ENCODE measurements at places on chromosomes 5 and 9. TPM values are rescaled to one million over a fixed set of nuclear protein-coding genes. Genes with fewer than 3 reads are reported as not detected.
A peak's percentile ranks its signal among the peaks of the same experiment; 100 is the strongest.

Gene DPYSL3
- 19.5 TPM for total RNA-seq

Gene BAAT
- not detected for total RNA-seq

Gene ARL10
- total RNA-seq, result 4.4 TPM

Gene GDF9
- total RNA-seq, result 0.30 TPM

Gene ANAPC2
- total RNA-seq, result 38.2 TPM

Gene MPDZ
- total RNA-seq, result 68.4 TPM

Gene MEIKIN
- not detected for total RNA-seq

Gene SLC36A3
- total RNA-seq, result not detected

Gene ZNF462
- 23.0 TPM for total RNA-seq

Gene CDH9
- total RNA-seq, result not detected

Gene MED10
- 29.2 TPM for total RNA-seq

Gene PPP6C
- 35.9 TPM for total RNA-seq

Gene NDFIP1
- 54.3 TPM for total RNA-seq

Gene LTC4S
- 7.1 TPM for total RNA-seq

Gene PCDHB3
- 0.99 TPM for total RNA-seq

Gene ACER2
- total RNA-seq, result 3.4 TPM

Gene WNT8A
- not detected for total RNA-seq

Gene ABO
- 1.7 TPM for total RNA-seq

DNA sequence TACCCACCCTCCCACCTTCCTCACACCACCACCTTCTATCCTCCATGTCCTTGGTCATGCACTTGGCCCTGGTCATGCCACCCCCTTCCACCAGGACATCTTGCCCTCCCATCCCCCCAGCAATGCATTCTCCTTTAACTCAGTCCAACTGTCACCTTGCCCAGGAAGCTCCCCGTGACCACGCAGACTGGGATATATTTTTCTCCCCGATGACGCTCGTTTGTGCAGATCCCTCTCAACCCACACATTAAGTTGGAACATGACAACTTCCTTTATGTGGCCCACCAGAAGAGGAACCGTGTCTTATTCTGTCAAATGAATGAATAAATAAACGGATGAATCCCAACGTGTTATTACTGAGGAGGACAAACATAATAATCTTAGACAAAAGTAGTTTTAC lies 82.8 kb upstream of the TAS2R1 start:
- DNase-seq, result no peak

GRCh38 chr5:65394087-65394486 lies 87.6 kb downstream of the ADAMTS6 start:
- peak; percentile 51 for DNase-seq

- no peak for DNase-seq
Measured at GRCh38 chr5:109939116-109939682, 249.5 kb downstream of the MAN2A1 start.

DNA sequence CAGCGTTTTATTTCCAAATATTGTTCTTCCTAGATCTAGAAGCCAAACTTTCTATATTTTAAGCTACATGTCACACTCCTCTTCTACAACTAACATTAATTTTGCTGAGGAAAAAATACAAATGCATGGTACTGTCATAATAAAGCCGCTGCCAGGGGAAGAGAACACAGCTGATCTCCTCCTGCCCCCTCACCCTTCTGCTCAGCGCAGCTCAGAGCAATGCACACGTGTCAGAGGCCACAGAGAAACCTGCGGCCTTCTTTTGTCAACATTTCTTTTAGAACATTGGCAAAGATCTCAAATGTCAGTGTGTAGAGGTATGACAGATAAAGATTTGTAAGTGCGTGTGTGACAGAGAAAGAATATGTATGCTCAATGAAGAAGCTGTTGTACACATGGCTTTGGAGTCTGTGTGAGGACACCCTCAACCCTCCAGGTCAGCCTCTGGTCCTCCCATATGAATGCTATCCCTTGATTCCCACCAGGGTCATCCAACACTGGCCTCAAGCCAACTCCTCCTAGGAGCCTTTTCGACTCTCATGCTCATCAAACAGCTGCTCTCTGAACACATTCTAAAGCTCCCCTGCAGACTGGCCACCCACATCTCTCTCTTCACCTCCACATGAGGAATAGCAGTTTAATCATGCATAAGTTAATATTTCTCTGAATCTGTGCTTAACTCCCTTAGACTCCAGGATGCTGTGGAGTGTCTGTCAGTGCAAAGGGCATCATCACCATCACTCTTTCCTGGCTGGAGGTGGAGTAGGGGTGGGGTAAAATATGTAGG lies 40.9 kb downstream of the TAS2R1 start:
- DNase-seq, result no peak

DNA sequence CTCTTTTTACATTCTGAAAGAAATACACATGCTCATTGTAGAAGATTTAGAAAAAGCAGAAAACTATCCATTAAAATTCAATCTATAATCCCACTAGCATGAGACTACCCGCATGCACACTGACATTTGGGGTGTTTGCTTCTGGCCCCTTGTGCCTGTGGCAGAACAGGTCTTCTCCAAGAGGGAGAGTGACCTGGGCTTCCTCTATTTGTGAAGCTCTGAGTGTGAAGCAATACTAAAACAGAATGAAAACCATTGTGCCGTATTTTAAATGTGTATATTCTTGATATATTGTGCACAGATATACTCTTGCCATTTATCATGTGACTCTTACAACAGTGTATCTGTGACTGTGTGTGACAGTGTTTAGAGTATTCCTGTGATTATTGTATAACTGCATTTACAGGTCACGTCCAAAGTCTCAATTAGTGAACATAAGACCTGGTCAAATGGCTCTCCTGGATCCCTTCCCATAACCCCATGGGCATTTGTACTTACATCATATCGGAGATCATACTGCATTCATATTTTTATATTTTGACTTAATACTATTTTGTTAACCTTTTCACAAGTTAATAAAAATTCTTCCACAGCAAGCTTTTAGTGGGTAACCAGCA lies 14.7 kb upstream of the CPEB4 start:
- no peak for DNase-seq

GRCh38 chr5:156000115-156000514 lies 326.8 kb upstream of the SGCD start:
- DNase-seq, result no peak

DNA sequence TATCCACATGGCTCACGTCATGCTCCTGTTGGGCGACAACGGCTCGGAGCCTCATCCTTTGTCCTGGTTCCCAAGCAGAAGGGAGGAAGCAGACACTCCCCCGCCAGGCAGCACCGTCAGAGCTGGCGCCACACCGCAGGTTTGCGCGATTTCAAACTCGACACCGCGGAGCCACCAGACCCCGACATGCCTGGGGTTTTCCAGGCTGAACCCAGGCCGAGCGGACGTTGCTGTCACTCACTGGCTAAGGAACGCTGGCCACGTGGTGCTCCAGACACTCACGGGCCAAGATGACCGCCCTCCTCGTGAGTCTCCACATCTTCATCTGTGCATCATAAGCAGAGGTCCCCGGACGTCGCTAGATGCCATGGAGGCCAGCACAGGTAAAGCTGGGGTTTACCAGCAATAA lies 9.0 kb downstream of the TERT start:
- no peak for DNase-seq

- DNase-seq, result peak; percentile 3
Measured at GRCh38 chr5:150397146-150397781, 15.4 kb downstream of the CD74 start.

DNA sequence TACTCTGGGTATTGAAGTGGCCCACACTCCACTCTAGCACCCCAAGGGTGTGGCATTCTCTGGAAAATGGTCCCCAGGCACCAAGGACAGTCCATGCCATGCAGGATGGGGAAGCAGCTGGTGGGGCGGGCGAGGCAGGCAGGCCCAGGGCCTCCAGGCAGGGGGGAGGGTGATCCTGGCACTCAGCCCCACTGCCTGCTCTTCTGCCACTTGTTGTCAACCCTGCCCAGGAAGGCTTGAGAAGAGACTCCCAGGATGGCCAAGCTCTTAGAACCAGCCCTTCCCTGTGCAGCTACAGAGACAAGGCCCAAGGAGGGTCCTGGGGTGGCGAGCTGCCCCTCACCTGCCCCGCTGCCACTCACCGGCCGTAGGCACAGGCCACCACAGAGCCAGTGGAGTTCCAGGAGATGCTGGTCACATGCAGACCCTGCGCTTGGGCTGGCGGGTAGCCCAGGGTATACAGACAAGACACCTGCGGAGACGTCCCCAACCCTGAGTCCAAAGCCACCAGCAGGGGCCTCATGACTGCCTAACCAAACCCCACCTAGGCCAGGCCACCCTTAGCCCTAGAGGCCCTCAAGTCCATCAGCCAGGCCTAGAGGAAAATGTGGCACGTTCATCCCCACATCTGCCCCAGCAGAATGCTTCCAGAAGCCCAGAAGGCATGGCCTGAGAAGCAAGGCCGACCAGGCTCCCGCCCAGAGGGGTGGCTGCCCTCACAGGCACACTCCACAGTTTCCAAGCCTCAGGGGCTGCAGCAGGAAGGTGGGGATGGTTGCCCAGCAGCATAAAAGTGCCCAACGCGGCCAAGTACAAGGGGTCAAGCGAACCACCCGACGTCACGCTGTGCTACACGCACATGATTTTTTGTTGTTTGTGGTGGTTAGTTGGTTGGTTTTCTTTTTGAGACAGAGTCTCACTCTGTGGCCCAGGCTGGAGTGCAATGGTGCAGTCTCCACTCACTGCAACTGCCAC lies 19.8 kb downstream of the DYNC2I2 start:
- peak; percentile 43 for DNase-seq

DNA sequence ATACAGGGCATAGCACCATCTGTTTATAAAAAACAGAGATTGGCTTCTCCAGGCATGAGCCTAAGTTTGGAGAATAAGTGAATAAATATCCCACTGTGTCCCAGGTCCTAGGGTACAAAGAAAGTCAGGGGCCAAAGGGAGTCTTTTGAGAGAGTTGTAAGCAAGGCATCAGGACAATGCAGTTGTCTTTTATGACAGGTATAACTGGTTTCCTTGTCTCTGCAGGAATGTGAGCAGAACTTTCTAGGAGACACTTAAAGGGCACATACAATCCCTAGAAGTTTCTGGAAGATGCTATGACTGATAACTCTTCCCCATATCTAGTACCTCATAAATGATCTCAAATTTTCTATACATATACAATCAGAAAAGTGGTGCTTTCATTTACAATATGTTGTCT lies 245.6 kb upstream of the RGMB start:
- no peak for DNase-seq

DNA sequence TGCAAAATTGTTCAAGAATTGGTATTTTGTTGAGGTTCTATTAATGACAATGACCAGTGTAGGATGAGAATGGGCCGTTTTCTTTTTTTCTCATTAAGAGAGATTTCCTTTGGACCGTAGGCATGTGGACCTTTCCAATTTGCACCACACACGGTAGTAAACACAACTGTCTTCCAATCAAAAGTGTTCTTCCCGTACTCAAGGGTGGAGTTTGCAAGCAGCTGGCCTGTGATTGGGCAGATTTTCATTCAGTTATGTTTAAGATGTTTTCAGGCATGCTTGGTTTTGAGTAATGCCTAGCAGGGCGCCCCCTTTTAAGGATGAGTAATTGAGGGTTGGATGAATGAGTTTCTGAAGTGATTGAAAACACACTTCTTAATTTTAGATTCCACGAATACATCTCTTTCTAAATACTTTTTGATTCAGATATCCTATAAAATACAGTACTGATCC lies 2.5 kb downstream of the KDM3B start:
- no peak for DNase-seq

- DNase-seq, result no peak
Measured at GRCh38 chr5:16976625-16977008, 40.5 kb upstream of the MYO10 start.

DNA sequence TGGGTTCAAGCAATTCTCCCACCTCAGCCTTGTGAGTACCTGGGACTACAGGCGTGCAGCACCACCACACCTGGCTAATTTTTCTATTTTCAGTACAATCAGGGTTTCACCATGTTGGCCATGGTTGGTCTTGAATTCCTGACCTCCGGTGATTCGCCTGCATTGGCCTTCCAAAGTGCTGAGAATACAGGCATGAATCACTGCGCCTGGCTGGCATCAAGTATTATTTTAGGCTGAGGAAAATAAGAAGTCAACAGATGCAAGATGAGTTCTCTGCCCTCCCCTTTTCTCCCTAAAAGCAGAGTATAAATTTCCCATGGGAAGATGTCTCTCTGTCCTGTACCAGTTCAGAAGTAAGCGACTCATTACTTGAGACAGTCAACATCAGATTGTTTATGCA lies 71.5 kb downstream of the ELAVL2 start:
- no peak for DNase-seq

DNA sequence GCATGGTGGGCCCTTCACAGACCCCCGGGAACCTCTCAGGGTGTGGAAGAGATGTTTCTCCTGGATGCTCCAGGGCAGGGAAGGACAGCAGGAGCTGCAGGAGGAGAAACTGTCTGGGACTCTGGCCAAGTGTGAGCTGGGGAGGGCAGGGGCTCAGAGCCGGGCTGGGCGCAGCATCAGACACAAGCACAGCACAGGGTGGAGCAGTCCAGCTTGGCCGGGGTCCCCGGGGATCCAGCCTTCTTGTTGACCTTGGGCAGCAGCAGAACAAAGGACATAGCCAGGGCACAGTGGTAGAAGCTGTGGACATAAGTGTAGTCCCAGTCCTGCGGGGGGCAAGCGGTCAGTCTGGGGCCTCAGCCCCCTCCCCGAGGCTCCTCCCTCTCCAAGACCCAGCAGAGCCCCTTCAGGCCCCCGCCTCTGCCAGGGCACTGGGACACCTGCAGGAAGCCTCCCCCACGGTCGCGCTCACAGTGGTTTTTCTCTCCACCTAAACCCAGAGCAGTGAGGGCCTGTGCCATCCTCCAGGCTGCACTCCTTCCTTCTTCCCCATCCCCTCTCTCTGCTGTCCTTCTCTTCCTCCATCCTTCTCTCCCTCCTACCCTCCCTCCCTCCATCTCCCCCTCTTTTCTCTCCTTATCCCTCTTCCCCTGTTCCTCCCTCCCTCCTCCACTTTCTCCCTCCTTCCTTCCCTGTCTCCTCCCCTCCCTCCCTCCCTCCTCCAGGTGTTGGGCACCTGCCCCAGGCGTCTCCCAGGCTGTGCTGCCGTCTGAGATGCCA lies 10.1 kb downstream of the MYMK start:
- peak; percentile 87 for DNase-seq

DNA sequence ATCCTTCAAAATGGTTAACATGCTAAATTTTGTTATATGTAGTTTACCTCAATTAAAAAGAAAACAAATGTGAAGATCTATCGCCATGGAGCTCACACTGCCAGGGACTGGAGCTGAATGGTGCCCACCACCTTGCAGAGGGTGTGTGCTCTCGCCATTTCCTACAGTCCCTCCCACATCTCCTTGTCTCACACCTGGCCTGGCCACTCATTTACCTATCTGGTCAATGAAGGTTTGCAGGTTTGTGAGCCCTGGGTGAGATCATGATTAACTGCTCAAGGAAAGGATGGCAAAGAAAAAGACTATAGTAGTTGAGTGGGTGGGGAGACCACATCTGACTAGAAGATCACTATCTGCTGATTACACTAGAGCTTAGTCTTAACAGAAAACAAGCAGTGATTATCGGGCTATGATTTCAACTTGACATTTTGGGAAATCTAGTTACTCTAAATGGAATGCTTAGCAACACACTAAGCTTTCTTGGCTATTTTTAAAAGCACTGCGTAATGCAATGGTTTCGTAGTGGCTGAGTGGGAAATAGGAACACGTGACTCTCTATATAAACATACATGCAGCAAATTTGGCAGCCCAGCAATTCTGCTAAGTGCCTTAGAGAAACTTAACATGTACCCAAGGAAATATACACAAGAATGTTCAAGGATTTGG lies 27.3 kb downstream of the PUM3 start:
- DNase-seq, result no peak

Measured in left ventricle myocardium superior (tissue), 1 donor.